ENCODE measurements at places on chromosomes 4 and X. TPM values are rescaled to one million over a fixed set of nuclear protein-coding genes. Genes with fewer than 3 reads are reported as not detected.
A peak's percentile ranks its signal among the peaks of the same experiment; 100 is the strongest.

SASH3 gene
- 1.9 TPM for polyA plus RNA-seq

GRIPAP1 gene
- polyA plus RNA-seq, result 56.1 TPM

TCEAL6 gene
- 0.40 TPM for polyA plus RNA-seq

FAM53A gene
- 1.7 TPM for polyA plus RNA-seq

FAM9B gene
- polyA plus RNA-seq, result 0.14 TPM

DNA sequence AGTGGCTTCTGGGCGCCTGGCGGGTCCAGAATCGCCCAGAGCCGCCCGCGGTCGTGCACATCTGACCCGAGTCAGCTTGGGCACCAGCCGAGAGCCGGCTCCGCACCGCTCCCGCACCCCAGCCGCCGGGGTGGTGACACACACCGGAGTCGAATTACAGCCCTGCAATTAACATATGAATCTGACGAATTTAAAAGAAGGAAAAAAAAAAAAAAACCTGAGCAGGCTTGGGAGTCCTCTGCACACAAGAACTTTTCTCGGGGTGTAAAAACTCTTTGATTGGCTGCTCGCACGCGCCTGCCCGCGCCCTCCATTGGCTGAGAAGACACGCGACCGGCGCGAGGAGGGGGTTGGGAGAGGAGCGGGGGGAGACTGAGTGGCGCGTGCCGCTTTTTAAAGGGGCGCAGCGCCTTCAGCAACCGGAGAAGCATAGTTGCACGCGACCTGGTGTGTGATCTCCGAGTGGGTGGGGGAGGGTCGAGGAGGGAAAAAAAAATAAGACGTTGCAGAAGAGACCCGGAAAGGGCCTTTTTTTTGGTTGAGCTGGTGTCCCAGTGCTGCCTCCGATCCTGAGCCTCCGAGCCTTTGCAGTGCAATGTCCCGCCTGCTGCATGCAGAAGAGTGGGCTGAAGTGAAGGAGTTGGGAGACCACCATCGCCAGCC, at the start of gene ATOH1:
Gene ATOH1 (plus strand): TSS at position 422 of the 663 bp plus-strand sequence. CDS start 174 bp downstream, at position 596.
- no peak for DNase-seq

- no peak for DNase-seq
Measured at GRCh38 chrX:121504153-121504552, 456.7 kb downstream of the GLUD2 start.

DNA sequence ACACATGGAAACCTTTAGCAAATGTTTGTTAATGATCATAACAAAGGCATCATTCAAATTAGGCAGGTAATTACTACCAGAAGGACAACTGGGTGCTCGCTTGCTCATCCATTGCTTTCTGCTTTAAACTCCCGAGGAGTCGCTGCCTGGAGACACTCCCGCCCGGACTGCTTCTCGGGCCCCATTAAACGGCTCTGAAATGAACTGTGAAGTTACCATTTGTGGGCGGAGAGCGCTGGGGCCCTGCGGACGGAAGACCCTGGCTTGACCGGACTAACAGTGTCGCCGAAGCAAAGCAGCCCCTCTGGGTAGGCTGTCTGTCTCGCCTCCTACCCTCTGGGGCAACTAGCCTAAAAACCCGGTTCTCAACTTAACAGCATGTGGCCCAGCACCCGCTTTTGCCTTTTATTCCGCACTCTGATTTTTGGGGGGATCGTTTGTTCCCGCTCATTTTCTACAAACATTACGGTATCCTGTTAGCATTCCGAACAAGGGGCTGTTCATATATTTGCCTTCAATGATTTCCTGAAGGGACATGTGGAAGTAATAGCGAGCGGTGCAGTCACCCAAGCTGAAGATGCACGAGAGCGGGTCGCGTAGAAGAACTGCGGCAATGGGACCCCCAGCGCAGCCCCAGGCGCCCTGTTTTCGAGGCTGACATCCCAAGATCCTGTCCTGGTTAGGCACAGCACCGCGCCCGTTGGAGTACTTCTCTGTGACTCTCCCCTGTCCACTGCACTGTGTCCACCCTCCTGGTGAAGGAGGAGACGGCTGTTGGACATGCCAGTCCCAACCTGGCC, 1.6 kb upstream of the PDGFRA start:
- DNase-seq, result no peak

DNA sequence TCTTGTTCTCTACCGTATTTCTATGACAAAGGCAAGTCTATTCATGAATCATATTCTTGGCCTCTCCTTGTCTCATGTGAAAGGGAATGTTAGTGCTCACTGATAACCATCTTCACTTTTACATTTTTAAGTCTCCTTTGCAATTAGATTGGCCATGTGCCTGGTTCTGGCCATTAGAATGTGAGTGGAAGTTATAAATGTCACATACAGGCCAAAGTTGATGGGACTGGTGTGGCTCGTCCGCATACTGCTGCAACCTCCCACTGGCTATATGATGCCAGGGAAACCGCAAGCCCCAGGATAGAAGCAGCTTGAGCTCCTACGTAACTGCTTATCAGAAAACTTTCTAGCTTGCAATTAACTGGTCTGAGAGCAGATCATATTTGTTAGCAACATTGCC, 86.1 kb downstream of the MAGEC1 start:
- DNase-seq, result no peak

DNA sequence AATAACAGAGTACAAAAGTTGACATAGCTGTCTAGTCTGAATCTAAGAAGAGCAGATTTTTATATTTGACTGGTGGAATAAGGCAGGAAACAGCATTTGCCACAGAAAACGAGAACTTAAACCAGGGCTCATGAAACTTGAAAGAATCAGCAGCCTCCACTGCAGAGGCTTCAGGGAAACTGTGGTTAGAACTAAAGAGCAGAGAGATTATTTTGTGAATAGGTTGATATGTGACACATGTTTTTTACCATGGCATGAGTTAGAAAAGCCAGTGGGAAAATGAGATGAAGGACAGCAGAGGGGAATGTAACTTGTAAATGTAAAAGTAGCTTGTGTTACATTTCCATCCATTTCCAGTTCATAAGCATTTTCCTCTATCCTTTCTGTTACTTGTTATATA, 63.7 kb upstream of the CAMK2D start:
- DNase-seq, result no peak

DNA sequence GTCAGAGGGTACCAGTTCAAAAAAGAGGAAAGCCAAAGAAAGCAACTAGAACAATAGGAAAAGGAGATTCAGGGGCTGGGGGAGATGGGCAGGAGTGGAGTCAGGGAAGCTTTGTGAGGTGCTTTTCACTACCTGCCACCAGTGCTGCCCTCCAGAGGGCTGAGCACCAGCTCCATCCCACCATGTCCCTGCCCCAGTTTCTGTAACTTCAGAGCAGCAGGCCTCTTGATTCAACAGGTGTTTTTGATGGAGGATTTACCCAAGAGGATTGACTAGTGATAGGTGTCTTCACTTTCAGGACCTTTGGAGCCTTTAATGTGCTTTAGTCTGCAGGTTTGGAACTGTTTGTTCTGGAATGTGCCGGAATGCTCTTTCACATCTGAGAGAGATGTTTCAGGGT, 12.1 kb downstream of the KIT start:
- DNase-seq, result no peak

DNA sequence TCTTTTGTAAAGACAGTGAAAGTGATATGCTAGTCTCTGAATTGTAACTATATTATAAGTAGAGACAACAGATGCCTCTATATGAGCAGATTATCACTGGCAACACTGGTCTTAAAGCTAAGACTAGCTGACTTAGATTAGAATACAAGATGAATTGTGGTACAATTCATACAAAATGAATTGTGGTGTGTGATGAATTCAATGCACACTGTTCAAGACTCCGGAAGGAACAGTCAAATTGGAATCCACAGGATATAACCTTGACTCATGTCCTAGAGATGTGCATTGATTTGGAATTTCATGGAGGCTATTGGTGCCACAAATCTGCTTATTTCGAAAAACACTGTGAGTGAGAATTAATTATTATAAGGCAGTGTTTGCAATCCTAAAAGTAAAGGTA, 701.8 kb downstream of the PCDH7 start:
- DNase-seq, result no peak

DNA sequence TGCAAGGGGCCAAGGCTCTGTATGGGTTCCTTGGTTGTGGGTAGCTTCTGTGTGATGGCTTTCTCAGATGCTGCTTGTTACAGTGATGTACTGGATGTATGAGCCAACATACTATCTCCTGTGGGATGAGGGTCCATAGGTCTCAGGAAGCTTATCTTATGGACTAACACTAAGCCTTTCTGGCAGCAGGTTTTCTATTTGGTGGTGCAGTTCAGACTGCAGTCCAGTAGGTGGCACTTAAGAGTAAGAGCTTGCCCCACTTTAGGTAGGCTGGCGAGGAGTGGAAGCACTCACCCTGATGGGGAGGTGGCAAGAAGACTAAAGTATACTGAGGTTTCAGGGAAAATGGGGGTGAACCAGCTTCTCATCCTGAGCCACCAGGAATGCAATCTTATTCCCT, 306.7 kb upstream of the MAOA start:
- DNase-seq, result no peak

- DNase-seq, result no peak
Measured at GRCh38 chr4:120506536-120506935, 416.0 kb downstream of the PRDM5 start.

GRCh38 chr4:189071241-189071640, 869.4 kb upstream of the FRG1 start:
- DNase-seq, result no peak

DNA sequence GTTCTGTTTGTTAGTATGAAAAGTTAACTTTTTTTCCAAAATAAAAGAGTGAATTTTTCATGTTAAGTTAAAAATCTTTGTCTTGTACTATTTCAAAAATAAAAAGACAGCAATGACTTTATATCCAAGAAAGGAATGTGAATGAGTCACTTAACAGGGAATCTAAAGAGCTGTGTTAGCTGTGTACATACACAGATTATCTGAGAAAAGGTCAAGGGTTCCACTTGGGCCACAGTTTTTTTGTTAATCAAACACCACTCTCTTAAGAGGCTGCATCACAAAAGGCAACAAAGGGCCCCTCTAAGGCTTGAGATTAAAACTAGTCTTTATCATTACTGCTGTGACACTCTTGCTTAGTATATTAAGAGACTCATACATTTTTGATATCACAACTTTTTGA, 82.1 kb downstream of the FIP1L1 start:
- no peak for DNase-seq

DNA sequence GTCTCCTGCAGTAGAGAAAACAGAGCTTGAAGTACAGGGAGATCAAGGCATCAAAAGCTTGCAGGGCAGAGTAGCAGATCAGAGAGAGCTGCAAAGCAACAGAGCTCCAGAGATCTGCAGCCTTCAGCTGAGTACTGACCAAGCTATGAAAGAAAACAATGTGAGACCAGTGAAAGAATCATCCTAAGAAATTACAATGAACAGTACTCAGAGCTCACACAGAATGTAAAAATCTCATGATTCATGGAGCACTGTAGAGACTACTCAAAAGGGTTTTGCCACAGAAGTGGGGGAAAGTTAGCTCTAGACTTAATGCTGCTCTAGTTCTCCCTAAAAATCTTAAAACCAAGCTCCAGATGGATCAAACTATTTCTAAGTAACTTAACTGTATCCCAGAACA, 80.0 kb upstream of the MAB21L2 start:
- DNase-seq, result no peak

DNA sequence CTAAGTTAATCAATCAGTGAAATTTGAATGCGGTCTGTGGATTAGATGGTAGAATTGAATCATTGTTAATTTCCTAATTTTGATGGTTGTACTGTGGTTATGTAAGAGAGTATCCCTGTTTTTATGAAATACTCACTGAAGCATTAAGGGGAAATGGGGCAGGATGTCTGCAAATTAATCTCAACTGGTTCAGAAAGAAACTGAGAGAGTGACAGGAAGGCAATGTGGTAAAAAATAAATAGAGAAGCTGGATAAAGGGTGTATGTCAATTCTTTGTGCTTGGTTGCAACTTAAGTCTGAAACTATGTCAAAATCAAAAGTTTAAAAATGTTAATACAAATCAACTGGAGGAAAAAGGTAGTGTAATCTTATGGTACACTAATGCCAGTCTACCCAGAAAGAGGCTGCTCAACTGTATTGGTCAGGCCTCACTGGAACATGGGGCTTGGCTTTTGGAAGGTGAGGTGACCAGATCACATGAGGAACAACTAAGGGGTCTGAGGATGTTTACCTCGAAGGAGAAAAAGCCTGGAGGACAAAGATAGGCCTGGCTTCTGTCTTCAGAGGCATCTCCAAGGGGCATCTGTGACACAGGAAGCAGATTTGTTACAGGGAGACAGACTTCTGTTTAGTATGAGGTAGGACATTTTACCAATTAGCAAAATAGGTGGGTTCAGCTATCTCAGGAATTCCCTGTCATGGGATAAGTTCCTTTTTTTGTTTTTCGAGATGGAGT, 83.1 kb downstream of the DLG3 start:
- no peak for DNase-seq

DNA sequence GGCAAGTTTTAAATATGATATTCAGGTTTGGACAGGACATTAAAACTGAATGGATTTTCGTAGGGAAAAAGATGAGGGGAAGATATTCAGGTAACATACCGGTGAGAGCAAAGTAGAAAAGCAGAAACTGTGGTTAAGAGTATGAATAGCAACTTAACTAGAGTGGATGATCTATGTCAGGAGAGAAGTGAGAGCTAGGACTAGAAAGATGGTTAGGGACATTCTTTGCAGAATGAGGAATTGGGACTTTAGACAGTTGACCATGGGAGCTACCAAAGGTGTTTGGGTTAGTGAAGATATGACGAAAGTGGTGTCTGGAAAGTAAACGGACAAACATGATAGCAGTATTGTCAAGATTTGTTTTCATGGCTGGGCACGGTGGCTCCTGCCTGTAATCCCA, 45.2 kb downstream of the ANXA5 start:
- no peak for DNase-seq

- DNase-seq, result peak; percentile 58
Measured at GRCh38 chrX:1392376-1393068, 609 bp upstream of the SLC25A6 start.

DNA sequence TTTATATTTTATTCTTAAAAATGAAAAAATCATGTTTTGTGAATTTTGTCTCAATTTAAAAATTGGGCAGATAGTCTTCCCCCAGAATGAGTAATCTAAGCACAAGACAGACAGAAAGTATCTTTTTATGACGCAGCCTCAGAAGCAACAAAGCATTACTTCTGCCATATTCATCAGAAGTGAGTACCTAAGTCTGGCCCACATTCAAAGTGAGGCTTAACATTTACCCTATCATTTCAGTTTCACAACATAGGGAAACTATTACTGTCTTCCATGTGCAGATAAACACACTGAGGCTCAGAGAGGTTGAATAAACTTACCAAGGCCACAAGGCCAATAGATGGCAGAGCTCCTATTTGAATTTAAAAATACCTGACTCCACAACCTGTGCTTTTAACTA, 4.4 kb upstream of the PRDX4 start:
- DNase-seq, result no peak

- no peak for DNase-seq
Measured at GRCh38 chrX:46959101-46959500, 46.9 kb downstream of the JADE3 start.

DNA sequence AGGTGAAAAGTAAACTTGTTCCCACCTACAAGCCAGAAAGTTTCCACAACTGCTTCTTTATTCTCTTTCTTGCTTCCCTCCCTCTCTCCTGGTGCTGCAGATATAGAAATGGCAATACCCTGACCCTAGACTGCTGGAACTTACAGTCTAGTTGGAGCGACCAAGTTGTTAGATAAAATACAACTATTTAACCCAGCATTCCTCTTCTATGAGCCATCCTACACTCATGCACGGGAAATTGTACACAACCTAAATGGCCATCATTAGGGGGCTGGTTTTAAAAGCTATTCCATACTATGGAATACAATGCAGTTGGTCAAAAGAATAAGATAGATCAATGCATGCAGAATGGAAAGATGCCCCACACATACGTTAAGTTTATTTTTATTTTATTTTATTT, 41.1 kb downstream of the PJA1 start:
- DNase-seq, result no peak
